ENCODE measurements at places on chromosomes 13 and 19.

- no peak for DNase-seq
Measured at GRCh38 chr19:38727868-38728660, 16.2 kb downstream of the CAPN12 start.

DNA sequence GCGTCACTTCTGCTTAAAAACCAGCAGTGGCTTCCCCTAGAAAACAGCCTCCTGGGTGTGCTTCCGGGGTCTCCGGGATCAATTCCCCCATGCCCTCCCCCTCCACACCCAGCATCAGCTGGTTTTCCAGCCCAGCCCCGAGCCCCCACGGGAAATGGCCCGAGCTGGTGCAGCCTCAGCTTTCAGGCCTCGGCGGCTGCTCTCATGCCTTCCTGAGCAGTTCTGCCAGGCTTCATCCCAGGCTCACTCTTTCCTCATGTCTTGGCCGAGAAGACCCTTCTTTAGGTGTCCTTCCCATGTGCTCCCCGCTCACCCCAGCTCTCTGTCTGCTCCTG is 103.1 kb upstream of the RNF113B start:
- DNase-seq: no peak

DNA sequence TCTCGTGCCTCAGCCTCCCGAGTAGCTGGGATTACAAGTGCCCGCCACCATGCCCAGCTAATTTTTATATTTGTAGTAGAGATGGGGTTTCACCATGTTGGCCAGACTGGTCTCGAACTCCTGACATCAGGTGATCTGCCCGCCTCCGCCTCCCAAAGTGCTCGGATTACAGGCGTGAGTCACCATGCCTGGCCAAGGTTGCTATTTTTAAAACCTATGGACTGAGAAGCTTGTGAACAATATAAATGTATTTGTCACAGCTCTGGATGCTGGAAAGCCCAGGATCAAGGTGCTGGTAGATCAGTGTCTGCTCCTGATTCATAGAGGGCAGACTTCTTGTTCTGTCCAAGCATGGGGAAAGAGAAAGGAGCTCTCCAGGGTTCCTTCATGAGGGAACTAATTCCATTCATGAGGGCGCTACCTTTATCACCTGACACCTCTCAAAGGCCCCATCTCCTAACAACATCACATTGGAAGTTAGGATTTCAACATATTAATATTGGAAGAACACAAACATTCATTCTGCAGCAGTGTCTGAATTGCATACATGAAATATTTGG is 16.1 kb downstream of the CARD8 start:
- DNase-seq: no peak

- DNase-seq: no peak
Measured at GRCh38 chr19:40139533-40140287, 49.0 kb upstream of the ZNF780A start.

DNA sequence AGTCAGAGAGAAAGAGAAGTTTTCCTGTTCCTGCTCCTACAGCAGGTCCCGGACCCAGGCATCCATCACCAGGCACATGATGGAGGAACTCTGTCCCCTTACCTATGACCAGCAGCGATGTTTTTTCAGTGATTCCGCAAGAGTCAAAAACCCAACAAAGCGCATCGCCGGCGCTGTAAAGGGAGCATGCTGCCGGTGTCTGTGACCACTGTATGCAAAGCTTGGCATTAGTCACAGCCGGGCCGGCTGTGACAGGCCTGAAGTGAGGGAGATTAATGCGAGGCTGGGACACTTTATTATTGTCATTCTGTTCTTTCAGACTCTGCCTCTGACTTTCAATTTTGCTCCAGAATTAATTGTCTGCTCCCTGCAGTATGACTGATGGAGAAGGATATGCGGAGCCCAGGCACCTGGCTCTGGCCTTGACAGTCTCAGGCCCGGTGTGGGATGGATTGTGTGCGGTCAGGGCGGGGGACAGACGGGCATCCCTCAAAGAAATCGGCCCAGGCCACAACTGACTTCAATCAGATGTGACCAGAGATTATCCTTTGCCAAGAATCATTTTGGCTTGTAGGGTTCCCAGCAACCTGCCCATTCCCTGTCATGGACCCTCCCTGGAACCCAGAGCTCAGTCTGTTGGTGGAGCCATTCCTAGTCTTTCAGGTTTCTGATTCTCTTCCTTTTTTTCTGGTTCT is 462.0 kb upstream of the ZNF507 start:
- no peak for DNase-seq

DNA sequence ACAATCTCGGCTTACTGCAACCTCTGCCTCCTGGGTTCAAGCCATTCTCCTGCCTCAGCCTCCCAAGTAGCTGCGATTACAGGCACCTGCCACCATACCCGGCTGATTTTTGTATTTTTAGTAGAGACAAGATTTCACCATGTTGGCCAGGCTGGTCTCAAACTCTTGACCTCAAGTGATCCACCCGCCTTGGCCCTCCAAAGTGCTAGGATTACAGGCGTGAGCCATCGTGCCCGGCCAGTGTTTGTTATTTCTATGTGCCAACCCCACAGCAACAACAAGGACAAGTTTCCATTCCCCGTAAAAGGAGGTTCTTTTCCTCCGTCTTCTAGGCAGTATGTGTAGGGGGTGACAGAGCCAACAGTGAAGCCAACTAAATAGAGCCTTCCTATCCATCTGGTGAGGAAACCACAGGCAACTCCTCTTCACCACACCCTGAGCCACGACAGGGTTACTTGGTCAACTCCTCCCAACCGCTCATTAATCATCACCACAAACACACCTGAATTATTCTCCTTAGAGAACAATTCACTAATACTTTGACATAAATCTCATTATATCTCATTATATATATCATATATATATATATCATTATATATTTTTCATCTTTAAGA is 25.5 kb downstream of the FOXO1 start:
- no peak for DNase-seq

- no peak for DNase-seq
Measured at GRCh38 chr19:32819419-32820400, 49.9 kb downstream of the SLC7A9 start.

DNA sequence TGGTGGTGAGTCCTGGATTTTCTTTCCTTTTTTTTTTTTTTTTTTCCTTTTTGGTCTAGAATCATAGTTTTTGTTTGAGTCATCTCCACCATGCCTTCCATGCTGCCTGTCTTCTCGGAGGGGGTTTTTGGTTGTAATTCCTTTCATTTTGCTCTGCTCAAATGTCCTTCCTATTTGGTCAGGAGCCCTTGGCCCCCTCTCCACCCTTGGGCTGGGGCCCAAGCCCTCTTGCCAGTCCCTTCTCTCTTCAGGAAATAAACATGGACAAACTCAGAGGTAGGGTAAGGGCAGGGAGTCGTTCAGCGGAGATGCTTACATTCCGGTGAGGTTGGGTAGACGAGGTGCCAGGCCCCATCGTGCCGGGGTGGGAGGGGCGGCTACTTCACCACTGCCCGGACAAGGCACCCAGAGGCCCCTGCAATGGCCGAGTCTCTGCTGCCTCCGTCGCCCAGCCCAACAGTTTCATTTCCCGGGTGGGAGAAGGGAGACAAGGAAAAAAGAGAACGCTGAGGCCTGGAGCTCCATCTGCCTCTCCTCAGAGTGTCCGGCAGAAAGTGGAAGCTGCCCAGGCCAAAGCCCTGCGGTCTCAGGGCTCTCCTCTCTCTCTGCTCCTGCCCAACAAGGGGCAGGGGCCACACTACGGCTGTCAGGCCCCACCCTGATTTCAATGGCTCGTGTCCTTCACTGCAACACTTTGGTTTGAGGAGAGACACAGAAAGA is 12.7 kb downstream of the ZNF574 start:
- no peak for DNase-seq

GRCh38 chr19:57665261-57665806 is 3.4 kb upstream of the ZSCAN4 start:
- no peak for DNase-seq

DNA sequence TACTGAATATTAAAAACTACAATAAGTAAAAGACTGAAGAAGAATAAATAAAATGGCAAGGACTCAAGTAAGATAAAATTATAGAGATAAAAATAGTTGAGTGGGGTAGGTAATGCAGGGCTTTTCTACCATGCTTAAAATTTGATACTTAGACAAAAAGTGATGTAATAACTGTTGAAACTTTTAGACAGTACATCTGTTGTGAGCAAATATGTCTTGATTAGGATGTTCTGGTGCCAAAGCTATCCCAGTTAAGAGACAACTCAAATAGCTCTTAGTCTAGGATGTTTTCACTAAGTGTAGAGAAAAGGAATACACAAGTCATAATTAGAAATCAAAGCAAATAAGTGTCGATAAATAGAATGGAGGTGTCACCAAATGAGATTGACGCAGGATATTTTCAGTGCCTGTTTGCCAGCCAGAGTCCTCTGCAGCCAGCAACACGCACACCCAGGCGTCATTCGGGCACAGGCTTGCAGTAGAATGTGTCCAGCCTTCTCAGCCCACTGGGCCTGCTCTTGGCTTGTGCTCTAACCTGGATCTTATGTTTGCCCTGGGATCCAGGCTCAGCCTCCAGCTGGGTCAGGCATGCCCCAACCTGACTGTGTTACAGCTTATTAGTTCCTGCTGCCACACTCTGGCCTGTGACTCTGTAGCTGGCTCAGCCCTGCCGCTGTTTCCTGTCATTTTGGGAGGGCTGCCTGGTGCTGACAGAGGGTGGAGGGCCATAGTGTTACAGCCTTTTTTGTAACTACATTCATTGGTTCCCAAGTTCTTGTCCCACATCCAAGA is 766.2 kb downstream of the PCDH17 start:
- no peak for DNase-seq

GRCh38 chr19:35909684-35910035 is 1.6 kb upstream of the TYROBP start:
- no peak for DNase-seq

- DNase-seq: no peak
Measured at GRCh38 chr19:32017176-32017953, 328.0 kb upstream of the ZNF507 start.

DNA sequence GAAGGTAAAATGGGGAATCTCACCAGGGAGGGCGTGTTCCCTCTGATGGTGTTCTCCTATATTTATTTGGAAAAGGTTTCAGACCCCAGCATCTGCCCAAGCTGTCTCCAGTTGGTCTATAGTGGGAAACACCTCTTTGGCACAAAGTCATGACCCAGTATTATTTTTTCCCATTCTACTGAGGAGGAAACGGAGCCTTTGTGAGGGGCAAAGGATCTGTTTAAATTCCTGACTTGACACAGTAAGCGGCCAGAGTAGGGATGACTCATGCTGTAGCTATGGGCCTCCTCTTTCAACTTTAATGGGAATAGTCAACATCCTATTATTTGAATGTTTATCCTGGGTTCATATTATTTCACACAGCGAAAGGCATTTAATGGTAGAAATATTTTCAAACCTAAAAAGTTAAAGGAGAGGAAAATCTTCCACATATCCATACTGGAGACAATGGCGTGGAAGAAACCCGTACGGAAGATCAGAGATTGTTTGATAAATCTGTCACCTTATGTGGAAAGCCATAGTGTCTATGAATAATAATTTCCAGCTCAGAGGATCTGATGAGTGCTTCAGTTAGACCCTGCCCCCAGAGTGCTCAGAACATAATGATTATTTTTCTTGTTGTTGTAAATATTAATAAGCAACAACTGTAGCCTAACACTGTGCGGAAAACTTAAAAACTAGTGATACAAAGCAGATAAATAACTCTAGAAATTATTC is 126.0 kb downstream of the FOXO1 start:
- DNase-seq: no peak

DNA sequence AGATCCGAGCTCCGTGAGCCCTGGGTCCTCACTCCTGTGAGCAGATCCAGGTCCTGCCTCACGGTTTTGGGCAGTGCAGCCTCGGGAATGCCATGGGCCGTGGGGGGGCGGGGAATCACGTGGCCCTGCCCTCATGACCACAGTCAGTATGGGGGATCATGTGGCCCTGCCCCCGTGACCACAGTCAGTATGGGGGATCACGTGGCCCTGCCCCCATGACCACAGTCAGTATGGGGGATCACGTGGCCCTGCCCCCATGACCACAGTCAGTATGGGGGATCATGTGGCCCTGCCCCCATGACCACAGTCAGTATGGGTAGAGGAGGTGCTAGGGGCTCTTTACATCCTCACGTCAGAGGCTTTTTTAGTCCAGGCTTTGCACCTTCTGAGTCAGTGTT is 64.3 kb upstream of the F7 start:
- DNase-seq: no peak

DNA sequence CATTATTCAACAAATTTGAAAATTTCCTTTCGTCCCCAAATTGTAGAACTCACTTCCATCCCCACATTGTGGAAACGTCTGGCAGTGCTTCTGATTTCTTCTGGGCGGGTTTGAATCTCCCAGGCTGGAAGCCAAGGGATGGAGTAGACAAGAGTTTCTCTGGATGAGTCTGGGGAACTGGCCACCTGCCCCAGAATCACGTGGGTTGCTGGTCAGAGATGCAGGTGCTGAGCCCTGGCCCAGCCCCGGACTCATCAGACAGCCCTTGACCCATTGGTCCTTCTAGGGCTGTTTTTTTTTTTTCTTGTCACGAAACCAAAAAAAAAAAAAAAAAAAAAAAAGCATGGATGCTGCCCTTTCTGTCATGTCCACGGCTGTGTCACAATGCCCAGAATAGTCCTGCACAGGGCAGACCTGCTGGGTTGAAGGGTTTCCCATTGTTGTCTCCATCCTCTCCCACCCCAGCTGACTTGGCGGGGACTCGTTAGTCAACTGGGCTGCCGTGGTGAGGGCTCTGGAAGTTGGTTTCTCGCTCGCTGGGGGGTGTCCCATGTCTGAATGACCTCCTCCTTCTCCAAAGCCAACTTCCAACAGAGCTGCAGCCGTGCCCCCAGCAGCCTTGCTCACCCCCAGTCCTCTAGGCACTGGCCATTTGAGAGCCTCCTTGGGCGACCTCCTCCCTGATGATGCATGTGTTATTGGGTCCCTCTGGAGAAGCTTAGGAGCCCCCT is 12.8 kb downstream of the CHST8 start:
- DNase-seq: no peak

- no peak for DNase-seq
Measured at GRCh38 chr13:88369866-88370265, 698.7 kb downstream of the SLITRK5 start.

DNA sequence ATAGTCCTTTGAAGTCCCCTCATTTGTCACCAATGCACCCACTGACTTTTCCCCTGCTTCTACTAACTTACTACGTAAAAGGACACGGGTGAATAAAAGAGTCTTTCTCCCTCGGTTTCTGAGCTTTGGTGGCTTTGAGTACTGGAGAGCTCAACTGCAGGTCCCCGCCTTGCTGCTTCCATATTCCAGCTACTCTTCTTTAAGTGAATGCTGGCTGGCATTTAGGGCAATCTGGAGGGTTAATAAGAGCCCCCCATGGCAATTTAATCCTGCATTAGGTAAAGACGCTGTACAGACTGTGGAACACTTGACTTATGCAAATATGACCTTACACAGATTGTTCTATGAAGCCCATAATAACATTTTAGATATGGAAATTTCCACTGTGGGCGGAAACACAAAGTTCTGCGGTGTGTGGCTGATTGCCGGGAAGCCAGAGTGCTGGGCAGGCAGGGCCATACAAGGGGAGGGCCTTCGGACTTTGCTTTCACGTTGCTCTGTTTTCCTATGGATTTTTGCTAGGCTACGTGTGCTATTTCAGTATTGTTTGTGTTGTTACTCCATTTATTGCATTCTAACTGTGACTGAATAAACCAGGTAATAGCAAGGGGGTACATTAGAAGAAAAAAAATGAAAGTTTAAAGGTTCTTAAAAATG is 97.5 kb downstream of the SLC10A2 start:
- no peak for DNase-seq
